ENCODE measurements at places on chromosomes 2 and 18. TPM values are rescaled to one million over a fixed set of nuclear protein-coding genes. Genes with fewer than 3 reads are reported as not detected.

GRCh38 chr18:73948497-73948896, 199.1 kb downstream of the FBXO15 start:
- H3K4me1 ChIP-seq: peaks cover 7% of the 10 kb centered on the region
- DNase-seq: peak; percentile 80
- no peaks in the 10 kb centered on the region for H3K36me3 ChIP-seq
- no peak overlapping the region for H3K27ac ChIP-seq
- H3K27me3 ChIP-seq: no peaks in the 10 kb centered on the region

ZC3H8 gene
- 1.6 TPM for polyA plus RNA-seq

GRCh38 chr2:231701456-231702373, 6.6 kb upstream of the PTMA start:
- H3K36me3 ChIP-seq: no peaks in the 10 kb centered on the region
- H3K4me3 ChIP-seq: no peak overlapping the region
- peak; percentile 57 for DNase-seq
- no peaks in the 10 kb centered on the region for H3K27me3 ChIP-seq
- no peak overlapping the region for H3K27ac ChIP-seq
- H3K4me1 ChIP-seq: peaks cover 7% of the 10 kb centered on the region

C2orf69 gene
- 3.1 TPM for polyA plus RNA-seq

DDX18 gene
- 34.6 TPM for polyA plus RNA-seq

GRCh38 chr2:20723543-20723942, 56.6 kb downstream of the GDF7 start:
- H3K4me1 ChIP-seq: peaks cover 5% of the 10 kb centered on the region
- no peak overlapping the region for H3K27ac ChIP-seq
- peak; percentile 61 for DNase-seq
- H3K4me3 ChIP-seq: no peak overlapping the region
- no peaks in the 10 kb centered on the region for H3K27me3 ChIP-seq

EFR3B gene
- polyA plus RNA-seq: 0.36 TPM

DNA sequence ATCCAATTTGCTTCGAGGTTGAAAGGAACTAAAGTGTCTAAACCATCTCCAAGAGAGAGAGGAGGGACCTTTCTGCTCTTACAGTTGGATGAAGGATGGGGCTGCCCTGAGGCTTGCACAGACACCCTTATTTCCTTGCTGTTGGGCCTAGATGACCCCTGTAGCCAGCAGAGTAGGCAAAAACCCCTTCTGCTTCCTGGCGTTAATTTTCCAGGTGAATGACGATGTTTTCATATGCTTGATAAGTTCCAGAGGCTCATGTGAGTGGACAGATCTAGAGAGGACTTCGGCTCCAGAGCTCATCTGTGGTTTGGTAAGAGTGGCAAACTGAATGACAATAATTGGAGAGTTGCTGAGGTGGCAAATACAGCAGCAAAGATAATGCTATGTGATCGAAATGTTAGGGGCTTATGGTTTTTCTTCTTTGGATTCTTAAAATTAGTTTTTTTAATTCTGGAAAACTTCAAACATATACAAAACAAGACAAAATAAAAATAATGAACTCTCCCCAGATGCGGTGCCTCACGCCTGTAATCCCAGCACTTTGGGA, 98.6 kb upstream of the MAP4K3 start:
- no peak overlapping the region for H3K4me3 ChIP-seq
- H3K27me3 ChIP-seq: no peaks in the 10 kb centered on the region
- no peak overlapping the region for H3K27ac ChIP-seq
- no peak for DNase-seq
- H3K4me1 ChIP-seq: peaks cover 12% of the 10 kb centered on the region

- no peaks in the 10 kb centered on the region for H3K27me3 ChIP-seq
- no peak for DNase-seq
- H3K4me1 ChIP-seq: no peaks in the 10 kb centered on the region
- no peak overlapping the region for H3K4me3 ChIP-seq
- no peak overlapping the region for H3K27ac ChIP-seq
Observed at GRCh38 chr2:50118905-50119702, 912.8 kb downstream of the NRXN1 start.

RGPD6 gene
- polyA plus RNA-seq: 5.2 TPM

DNA sequence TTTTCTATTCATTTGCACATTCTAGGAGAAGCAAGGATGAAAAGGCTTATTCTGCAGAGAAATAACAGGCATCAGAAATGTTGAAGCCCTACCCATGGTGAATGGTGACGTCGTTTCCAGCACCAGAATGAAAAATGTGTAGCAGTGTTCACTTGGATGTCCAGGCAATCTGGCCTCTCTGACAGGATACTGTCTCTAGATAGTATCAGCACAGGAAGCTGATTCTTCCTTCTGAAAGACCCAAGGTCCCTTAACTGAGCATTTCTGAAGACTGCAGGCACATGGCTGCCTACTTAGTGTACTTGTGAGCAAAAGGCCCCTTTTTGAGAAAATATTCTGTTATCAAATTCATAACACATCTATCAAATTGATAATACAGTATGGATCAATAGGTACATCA, 234.1 kb downstream of the XIRP2 start:
- H3K27ac ChIP-seq: no peak overlapping the region
- no peak overlapping the region for H3K4me3 ChIP-seq
- no peak for DNase-seq
- no peaks in the 10 kb centered on the region for H3K27me3 ChIP-seq

- no peak for DNase-seq
- no peaks in the 10 kb centered on the region for H3K27me3 ChIP-seq
- H3K4me3 ChIP-seq: no peak overlapping the region
Observed at GRCh38 chr2:134395779-134396178, 141.9 kb downstream of the MGAT5 start.
